AG09309 (cell line): ENCODE measurements at places on chromosomes 12 and 14.

- DNase-seq = no peak
These were observed 113.1 kb upstream of the TMCC3 start for GRCh38 chr12:94763462-94763861.

- DNase-seq = no peak
These were observed 196.6 kb downstream of the SLC25A21 start for GRCh38 chr14:36975834-36976233.

GRCh38 chr14:50901361-50901760, 29.5 kb downstream of the ABHD12B start:
- no peak for DNase-seq

DNA sequence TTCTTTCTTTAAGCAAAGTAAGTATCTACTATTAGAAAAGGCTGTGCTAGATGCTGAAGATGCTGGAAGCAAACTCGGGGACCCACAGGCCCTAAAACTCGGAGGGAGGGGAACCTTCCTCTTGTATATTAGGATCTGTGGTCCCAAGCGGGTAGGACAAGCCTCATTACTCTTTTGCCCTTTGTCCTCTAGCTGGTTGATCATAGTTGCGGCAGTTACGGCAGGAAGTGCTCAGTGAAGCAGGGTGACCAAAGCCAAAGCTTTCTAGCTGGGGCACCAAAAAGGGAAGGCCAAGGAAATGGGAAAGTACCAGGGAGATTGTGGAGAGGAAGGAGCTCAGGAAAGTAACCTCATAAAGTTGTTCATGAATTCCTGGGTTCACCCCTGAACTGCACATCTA, 76.3 kb downstream of the SCFD1 start:
- no peak for DNase-seq

- DNase-seq = no peak
These were observed 3.4 kb downstream of the GDF11 start for GRCh38 chr12:55746174-55746912.

DNA sequence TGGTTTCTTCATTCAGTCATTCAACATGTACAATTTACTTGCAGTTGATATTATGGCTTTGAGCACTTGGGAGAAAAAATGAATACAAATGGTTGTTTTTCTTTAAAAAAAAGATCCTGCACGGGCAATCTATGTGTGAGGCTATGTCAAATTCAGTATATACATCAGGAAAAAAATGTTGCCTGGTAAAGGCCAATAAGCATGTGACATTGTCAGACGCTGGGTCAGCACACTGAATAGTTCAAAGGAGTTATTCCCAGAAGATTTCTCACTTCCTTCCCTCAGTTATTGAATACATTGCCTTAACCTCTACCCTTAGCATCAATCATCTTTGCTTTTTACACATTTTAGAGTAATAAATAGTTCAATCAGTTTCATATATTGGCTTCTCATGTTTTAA, 319.2 kb downstream of the NUAK1 start:
- DNase-seq = no peak

- peak; percentile 40 for DNase-seq
These were observed at the start of gene MRPL42 for GRCh38 chr12:93467351-93468007. MRPL42 (plus strand) TSS chr12:93467514; CDS start chr12:93469286, 1,772 bp downstream.

DNA sequence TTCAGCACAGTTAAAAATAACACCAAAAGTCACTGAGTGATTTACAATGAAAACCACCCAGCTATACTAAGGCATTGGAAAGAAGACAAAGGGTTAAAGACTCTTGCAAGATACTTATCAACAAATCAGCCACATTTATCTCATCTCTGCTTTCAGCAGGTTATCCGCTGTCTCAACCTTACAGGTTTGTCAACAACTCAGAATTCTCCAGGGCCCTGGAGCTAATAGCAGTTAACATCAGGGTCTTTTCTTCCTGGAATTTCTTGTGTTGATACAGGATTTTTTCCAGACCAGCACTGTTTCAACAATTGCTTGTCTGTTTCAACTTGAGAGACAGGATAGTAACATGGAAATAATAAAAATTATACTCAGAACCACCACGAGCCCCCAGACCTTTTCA, 3.5 kb downstream of the PKP2 start:
- no peak for DNase-seq

DNA sequence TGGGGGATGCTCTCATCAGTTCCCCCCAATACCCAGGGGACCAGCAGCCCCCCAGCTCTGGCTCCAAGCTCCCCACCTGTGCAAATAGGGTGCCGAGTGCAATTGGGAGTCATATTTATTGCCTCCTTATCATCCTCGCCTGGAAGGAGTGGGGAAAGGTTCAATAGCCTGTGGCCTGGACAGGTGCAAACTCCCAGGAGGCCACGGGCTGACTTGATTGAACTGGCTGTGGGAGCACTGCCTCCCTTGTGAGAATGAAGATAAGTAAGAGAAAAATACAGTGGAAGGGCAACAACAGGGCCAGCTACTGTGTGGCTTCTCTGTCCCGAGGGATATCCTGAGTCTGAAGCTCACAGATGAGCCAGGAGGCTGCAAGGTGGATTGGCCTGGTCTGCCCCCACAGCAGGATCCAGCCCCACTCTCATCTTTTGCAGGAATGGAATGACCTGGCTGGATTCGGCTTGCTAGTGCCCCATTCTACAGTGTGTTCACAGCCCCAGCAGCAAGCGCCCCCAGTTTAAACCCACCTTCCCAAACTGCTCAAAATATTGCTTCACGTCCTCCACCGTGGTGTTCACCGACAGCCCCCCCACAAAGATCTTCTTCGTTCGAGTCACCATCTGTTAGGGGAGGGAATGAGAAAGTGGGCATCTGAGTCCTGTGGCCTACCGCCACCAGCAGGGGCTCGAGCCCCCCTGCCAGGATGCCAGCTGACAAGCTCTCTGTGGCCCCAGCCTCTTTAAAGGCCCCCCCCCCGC, 6.3 kb downstream of the MSI1 start:
- no peak for DNase-seq

DNA sequence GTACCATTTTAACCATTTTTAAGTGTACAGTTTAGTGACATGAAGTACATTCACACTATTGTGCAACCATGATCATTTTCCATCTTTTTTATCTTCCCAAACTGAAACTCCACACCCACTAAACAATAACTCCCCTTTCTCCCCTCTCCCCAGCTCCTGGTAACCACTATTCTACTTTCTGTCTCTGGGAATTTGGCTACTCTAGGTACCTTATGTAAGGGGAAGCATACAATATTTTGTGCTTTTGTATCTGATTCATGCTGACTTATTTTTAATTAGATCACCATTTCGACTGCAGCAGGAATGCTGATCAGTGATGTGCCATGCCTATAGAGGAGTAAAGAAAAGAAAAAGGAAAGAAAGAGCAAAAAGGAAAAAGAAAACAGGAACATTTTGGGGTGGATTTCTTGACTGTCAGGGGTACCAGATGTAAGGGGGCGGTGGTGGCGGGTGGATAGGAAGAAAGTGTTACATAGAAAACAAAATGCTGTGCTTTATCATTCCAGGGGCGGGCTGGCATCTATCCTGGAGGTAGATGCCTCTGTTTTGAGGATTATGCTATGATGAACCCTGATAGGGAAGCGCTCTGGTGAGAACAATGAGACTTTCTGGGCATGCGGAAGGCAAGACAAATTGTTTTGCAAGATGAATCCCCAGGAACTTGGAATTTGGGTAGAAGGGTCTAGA, 45.2 kb upstream of the CTDSP2 start:
- DNase-seq = no peak

GRCh38 chr12:90575995-90576394, 379.0 kb downstream of the CCER1 start:
- DNase-seq = no peak

GRCh38 chr14:56195223-56195622, 77.0 kb downstream of the PELI2 start:
- no peak for DNase-seq

DNA sequence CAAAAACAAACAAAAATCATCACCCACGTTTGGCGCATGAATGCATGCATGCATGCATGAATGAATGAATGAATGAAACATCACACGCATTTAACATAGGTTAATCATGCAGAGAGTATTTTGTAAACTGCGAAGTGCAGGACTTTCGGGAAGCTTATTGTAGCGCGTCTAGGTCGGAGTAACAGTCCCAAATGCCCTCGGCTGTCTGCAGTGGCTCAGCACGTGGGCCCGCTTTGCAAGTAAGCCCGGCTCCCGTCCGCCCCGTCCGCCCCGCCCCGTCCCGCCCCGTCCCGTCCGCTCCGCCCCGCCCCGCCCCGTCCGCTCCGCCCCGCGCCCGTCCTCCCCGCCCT, 263 bp upstream of the IFT81 start:
- DNase-seq = no peak

GRCh38 chr12:30203981-30204380, 420.2 kb upstream of the TMTC1 start:
- DNase-seq = no peak

GRCh38 chr14:52683985-52684520, 11.3 kb downstream of the ERO1A start:
- no peak for DNase-seq

DNA sequence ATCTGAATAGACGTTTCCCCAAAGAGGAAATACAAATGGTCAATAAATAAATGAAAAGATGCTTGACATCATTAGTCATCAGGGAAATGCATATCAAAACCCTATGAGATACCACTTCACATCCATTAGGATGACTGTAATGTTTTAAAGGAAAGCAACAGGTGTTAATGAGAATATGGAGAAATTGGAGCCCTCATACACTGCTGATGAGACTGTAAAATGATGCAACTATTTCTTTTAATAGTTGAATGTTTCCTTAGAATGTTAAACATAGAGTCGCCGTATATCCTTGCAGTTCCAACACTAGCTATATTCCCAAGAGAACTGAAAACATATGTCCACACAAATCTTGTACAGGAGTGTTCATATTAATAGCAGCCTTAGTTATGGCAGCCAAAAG, 133.2 kb downstream of the SLC38A4 start:
- no peak for DNase-seq

GRCh38 chr14:98877065-98877464, 394.9 kb downstream of the BCL11B start:
- no peak for DNase-seq

DNA sequence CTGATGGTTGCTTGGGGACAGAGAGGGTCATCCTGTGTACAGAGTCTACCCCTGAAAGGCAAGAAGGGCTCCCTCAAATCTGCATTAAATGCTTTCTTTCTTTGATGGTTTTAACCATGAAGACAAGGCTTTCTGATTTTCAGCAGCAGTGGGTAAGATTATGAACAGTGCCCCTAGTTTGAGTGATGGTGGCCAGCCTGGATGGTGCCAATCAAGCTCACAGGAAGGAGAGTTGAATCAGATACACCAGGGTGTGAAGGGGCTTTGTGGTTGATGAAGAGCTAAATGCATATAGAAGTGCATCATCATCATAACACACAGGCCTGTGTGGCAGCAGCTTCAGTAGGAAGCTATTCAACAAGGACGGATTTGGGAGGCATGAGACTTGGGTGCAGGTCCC, 5.7 kb downstream of the KRT85 start:
- DNase-seq = no peak

- no peak for DNase-seq
These were observed at the start of gene BIN2 for GRCh38 chr12:51323966-51324895. BIN2 (minus strand) TSS chr12:51324174; CDS start chr12:51324102, 72 bp downstream.

DNA sequence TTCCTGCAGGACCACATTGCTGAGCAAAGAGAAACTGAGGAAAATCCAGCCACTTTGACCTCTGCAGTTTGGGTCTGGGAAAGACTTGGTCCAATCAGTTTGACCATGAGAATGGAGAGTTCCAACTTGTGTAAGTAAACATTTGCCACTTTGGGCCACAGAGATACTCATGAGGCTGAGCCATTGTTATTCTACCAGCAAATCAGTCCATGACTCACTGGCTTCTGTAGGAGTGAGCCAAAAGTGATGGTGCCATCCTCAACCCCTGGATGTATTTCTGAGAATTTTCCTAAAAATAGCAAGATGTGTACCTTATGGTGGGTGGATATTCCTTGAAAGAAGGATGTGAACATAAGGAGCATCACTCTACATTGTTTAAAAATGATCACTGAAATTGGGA, 192.9 kb upstream of the OR4E1 start:
- no peak for DNase-seq

DNA sequence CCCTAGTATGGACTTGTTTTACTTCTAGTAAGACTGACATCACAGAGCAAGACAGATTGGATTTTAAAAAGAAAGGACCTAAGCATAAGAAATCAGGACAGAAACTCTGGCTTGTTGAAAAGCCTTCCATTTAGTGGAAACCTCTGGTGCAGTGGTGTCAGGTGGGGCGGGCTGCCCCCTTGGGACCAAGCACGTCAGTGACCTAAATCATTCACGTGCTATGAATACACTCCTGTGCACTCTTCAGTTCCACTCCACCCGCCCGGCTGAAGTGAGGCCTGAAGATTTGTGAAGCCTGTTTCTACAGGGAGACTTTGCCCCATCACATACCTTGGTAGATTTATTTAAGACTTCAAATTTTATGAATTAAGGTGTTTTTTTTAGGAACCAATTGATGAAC, 58.2 kb upstream of the STRN3 start:
- no peak for DNase-seq

DNA sequence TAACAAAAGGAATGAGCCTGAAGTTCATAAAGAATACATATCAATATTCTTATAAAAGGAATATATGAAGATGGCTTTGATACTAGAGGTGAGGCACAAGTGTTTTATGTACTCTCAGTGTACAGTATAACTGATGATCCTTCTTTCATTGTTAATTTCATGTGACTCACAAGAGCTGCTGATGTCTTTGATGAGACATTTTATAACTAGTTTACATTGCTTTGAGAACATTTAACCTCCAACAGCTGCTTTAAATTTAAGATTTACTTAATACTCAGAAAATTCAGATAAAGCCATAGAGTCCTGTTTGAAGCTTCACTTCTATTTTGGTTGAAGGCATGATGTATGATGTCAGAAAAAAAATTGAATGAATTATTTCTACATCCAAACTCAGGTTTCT, 59.8 kb downstream of the WASHC4 start:
- peak; percentile 24 for DNase-seq

- DNase-seq = no peak
These were observed 155.2 kb downstream of the TTC7B start for GRCh38 chr14:90660865-90661570.

DNA sequence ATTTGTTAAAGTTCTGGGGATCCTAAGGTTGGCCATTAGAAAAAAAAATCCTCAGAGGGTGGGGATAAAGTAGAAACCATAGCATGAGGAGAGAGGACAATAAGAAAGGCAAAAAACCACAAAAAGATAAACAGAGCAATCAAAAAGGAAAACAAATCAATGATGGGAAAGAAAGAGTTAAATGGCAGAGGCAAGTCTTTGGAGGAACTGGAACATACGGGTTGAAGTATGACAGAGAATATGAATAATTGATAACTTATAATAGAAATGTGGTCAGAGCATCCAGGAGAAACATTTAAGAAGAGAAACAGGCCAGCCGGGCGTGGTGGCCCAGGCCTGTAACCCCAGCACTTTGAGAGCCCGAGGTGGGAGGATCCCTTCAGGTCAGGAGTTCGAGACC, 17.8 kb upstream of the SALL2 start:
- no peak for DNase-seq
